Calu3 (cell line): ENCODE measurements at places on chromosomes 11 and 22.
A peak's percentile ranks its signal among the peaks of the same experiment; 100 is the strongest.

DNA sequence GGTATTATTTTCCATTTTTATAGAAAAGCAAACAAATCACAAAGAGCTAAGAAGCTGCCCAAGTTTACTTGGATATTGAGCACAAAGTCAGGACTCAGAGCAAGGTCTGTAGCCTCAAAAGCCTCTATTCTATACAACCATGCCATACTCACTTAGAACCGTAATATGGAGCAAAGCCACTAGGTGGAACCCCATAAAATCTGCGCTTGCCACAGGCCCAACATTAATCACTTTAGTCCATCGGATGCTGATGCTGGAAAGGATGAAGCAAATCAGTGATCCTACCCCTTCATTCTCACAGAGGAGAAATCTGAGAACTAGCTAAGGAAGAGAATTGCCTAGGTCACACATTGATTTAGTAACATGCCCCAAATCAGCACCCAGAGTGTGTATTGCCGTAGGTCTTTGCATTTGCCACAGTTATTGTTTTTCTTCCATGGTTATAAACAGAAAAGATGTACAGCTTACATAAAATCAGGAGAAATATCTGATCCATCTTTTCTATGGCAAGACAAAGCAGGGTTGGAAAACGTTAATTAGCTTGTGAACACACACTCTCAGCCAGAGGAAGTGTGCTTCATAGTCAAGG lies 56.7 kb upstream of the RAB38 start:
- peak; percentile 8 for DNase-seq

DNA sequence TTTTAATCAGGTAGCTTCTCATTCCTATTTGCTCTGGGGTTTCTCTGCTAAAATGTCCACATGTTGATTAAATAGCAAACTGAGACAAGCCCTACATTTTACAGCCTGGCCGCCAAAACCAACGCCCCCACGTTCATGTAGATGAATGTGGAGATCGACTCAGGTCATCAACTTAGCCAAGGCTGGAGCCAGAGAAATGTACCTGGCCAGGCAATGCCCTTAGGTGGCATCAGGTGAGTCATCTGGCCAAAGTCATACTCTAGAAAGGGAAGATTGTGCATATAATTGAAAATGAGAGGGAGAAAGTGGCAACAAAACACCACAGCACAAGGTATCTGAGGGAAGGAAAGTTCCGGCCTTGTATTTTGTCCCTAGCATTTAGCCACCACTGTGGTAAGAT lies 37.1 kb upstream of the CCDC89 start:
- peak; percentile 8 for DNase-seq

DNA sequence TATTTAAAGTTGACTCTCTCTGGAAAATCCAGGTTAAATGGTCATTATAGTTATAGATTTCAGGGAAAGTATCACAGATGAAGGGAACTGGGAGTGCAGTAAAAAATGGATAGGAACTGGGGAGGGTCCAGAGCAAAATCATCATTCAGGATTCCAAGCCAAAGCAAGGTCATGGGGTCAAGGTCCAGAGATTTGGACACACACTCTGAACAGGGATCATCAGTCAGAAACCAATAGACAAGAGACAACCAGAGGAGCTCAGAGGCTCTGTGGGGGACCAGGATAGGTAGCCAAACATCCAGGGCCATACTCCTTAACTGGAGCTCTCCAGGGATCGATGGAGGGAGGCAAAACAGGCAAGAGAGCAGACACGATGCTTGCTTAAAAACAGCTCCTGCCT lies 27.3 kb upstream of the PSMA1 start:
- no peak for DNase-seq

DNA sequence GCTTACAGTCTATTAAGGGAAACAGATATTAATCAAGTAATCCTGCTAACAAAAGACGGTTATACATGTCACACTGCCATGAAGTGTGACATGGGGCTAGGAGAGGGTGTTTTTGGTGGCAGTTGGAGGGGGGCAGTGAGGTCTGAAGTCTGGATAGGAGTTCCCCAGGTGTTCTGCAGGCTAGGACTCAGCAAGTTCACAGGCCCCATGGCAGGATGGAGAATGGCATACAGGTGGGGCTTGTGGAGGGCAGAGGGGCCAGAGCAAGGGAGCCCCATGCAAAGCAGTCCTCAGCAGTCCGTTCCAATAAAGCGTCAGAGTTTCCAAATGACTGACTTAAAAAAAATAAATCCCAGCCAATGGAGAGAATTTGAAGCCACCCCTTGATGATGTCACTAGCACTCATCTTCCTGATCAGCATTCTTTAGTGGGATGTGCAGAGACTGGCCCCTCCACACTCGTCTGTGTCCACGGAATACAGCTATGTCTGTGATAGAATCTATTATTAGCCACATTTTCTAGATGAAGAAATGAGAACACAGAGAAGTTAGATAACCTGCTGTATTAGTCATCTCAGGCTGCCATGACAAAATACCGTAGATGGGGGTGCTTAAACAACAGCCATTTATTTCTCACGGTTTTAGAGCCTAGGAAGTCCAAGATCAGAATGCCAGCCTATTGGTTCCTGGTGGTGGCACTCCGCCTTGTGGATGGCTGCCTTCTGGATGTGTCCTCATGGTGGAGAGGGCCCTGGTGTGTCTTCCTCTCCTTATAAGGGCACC lies 32.6 kb downstream of the PRDM11 start:
- DNase-seq = no peak

GRCh38 chr22:24893341-24894070 lies 53.0 kb downstream of the LHFPL7 start:
- no peak for DNase-seq

DNA sequence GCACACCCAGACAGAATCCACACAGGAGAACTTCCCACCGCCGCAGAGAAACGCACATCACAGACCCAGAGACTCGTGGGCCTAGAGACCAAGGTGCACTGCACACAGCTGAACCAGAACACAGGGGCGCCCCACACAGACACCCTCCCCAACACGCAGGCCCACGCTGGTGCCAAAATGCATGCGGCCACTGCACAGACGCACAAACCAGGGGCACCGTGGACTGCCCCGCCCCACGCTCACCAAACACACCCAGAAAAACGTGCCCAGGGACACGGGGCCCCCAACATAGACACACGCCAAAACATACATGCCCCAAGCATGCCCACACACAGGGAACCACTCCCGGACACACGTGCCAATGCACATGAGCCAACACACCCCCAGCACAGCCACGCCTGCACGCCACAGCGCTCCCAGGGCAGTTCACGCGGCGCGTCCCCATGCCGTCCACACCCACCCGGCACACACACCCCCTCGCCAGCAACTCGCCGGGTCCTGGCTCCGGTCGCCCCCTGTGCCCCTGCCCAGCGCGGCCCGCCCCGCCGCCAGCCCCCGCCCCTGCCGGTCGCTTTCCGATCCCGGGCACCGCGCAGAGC lies 7.8 kb downstream of the ELFN2 start:
- no peak for DNase-seq

DNA sequence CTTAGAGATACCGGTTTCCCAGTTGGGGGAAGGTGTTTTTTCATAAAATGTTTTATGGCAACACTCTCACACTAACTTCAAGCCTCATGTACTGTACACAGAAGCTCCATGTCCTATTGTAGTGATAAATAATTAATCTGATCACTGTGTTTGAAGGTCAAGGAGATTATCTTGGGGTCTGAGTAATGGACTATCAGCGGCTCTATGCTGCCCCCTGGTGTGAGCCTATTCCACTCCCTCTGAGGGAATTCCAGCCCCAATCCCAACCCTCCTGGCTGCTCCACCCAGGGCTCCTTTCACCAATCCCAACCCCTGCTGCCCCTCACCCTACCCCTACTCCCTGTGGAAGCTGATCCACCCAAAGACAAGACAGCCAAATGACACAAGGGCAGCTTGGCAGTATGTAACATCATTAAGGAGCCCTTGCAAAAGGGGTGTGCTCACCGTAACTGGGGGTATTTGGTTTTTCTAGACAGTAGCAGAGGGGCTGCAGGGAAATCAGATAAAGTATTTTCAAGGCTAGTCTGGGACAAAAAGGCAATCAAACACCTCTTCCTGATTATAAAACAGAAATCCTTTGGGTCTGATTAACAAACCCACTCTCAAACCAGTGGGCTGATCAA lies 22.3 kb downstream of the HPS4 start:
- DNase-seq = peak; percentile 71

DNA sequence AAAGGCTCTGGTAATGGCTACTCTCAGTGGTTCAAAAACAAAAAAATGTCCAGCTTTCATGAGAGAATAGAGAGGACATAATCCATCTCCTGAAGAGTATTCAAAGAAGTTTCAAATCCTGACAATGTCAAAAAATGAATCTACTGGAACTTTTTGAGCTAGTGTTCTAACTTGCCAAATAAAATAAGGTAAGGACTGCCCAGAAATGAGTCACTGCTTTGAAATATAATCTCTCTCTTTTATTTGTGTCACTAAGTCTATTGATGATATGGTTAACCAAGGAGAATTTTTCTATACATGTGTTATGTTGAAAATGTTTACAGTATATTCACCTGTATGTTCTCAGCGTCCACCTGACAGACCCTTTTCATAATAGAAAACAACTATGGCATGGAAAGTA lies 3.4 kb downstream of the GUCY1A2 start:
- DNase-seq = no peak

- no peak for DNase-seq
These were observed 343.7 kb downstream of the BRD1 start for GRCh38 chr22:49483946-49484345.

GRCh38 chr11:32172848-32173834 lies 82.3 kb downstream of the RCN1 start:
- DNase-seq = peak; percentile 76

- DNase-seq = no peak
These were observed 67.3 kb upstream of the ANO1 start for GRCh38 chr11:70010774-70011173.

DNA sequence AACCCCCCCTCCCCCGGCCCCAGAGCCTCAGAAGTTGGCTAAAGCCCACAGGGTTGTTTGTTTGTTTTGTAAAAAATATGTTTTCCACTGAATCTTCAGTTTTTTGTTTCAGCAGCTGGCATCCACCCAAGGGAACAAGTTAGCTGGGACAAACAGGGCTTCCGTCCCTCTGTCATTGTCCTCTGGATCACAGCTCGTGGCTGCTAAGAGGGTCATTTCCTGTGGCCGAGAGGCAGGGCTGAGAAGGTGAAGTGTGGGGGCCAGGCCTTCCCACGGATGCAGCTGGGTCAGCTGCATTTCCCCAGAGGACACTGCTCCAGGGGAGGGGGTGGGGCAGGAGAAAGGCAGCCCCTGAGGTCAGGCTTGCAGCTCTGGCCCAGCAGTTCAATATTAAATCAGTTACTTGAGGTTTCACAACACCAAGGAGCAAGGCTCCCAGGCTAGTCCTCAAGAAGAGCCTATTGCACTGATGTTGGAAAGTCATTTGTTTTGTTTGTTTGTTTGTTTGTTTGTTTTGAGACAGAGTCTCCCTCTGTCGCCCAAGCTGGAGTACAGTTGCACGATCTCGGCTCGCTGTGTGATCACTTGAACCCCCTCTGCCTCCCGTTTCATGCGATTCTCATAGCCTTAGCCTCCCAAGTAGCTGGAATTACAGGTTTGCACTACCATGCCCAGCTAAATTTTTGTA lies 34.4 kb upstream of the SMTN start:
- DNase-seq = no peak

DNA sequence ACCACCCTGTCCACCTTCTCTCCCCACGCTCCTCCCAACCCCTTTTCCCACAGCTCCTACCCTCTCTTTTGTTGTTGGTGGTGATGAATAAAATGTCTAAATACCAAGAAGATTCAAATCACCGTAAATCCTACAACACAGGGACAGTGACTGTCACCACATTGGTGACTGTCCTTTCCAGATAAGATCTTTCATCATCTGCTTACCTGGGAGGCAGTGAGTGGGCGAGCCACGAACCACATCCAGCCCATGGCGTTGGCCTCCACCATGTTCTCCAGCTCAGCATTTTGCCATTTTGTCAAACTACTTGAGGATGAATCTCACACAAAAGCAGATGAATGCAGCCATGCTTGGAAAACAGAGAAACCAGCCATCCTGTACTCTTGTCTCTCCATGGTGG lies 6.7 kb upstream of the CYTH4 start:
- DNase-seq = no peak
